Ammon's horn (tissue), 1 donor: ENCODE measurements at places on chromosomes 11 and 22.

GRCh38 chr11:19460718-19461405 lies 220.1 kb upstream of the E2F8 start:
- peak; percentile 53 for DNase-seq

DNA sequence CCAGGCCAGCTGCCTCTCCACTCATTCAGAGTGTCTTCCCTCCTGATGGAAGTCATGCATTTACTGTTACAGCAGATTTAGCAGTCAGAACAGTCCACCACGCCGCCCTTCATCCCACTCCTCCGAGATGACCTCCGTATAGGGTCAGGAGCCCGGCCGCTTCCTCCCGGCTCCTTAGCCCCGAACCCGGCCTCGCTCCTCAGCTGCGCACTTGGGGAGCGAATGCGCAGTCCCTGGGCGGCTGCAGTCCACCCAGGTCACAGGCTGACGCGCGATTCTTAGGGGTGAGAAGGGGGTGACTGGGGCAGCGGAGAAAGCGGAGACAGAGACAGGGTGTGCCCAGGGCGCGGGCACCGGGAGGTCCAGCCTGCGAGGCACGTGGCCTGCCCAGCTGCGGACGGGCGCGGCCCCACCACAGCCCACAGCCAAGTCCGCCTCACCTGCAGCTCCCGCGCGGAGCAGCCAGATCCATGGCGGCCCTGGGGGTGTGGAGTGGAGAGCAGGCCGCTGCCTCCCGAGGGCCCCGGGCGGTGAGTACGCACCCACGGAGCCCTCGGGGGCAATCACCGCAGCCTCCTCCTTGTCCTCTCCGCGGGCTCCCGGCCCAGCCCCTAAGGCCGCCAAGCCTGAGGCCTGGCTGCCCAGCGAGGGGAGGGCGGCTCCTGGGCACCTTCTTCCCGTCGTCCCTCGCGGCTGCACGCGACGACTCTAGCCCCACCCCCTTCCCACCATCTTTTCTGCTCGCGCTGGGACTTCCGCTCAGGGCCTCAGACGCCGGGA lies 286.6 kb downstream of the BRD1 start:
- DNase-seq: no peak

DNA sequence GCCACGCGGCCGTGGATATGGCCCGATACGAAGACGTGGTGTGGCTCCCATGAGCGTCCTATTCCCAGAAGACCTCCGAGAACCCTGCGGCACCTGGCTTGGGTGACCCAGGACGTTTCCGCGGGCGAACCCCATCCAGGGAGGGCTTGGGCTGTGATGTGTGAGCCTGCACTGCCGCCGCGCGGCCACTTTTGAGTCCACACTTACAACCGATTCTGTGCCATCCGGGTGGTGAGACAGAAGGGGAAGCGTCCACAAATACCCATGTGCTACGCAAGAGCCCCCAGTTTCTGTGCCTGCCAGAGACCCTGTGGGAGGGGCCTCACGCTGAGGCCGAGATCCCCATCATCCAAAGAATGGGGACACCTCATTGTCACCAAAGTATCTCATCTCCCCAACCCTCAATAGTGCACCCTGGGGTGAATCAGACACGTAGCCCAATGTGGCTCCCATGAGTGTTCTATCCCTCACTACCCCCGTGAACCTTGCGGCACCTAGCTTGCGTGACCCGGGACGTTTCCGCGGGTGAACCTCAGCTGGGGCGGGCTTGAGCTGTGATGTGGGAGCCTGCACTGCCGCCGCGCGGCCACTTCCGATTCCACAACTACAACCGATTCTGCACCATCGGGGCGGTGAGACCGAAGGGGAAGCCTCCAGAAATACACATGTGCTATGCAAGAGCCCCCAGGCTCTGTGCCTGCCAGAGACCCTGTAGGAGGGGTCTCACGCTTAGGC lies 4.6 kb upstream of the H19 start:
- DNase-seq: no peak

- no peak for DNase-seq
Measured at GRCh38 chr11:20444535-20444934, 57.0 kb downstream of the PRMT3 start.

GRCh38 chr11:2742201-2742600 lies 42.4 kb upstream of the KCNQ1OT1 start:
- no peak for DNase-seq

- DNase-seq: no peak
Measured at GRCh38 chr11:36407356-36407755, 102.7 kb downstream of the TRAF6 start.

- no peak for DNase-seq
Measured at GRCh38 chr11:127670374-127671119, 670.0 kb upstream of the KIRREL3 start.

GRCh38 chr11:107860688-107861087 lies 2.1 kb upstream of the SLC35F2 start:
- no peak for DNase-seq

GRCh38 chr11:108556019-108556418 lies 37.5 kb downstream of the EXPH5 start:
- no peak for DNase-seq

DNA sequence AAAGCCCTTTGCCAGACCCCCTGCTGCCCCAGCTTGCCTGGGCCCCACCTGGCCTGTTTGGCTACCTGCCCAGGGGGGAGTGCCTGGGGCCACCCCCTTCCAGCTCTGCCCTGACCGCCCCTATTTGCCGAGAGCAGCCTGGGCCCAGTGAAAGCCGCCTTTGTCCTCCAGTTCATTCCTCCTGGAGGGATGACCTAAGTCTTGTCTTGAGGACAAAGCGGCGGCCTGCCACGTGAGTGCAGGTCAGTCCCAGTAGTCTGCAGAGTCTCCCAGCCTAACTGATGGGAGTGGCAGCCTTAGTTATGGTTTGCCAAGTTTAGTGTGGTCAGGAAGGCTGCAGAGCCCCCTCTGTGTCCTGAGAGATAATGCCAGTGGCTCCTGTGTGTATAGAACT lies 115.9 kb upstream of the CRYBB3 start:
- DNase-seq: peak; percentile 56

GRCh38 chr11:130269326-130269943 lies 45.3 kb downstream of the ZBTB44 start:
- no peak for DNase-seq

GRCh38 chr11:130908770-130909625 lies 7.3 kb downstream of the SNX19 start:
- no peak for DNase-seq

GRCh38 chr11:13221722-13222121 lies 55.9 kb upstream of the BMAL1 start:
- no peak for DNase-seq

DNA sequence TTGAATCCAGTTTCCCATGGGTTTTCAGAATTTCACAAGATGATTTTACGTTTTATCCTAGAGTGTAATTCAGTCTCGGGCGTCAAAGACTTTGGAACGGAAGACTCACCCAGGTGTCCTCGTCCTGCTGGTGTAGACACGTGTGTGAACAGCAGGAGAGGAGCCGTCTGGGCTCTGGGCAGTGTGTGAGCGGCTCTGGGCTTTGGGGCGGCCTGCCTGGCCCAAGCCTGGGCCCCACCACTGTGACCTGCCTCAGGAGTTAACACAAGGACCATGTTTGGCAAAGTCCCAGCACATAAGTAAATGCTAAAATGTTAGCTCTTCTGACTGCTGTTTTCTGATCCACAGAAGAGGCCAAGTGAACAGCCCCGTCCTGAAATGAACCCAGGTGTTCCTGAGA lies 1093.3 kb downstream of the BRD1 start:
- no peak for DNase-seq

- no peak for DNase-seq
Measured at GRCh38 chr11:41309716-41310115, 149.7 kb downstream of the LRRC4C start.

GRCh38 chr11:134838708-134839107 lies 426.7 kb upstream of the B3GAT1 start:
- no peak for DNase-seq

- DNase-seq: no peak
Measured at GRCh38 chr11:96235751-96236150, 107.2 kb downstream of the MAML2 start.

DNA sequence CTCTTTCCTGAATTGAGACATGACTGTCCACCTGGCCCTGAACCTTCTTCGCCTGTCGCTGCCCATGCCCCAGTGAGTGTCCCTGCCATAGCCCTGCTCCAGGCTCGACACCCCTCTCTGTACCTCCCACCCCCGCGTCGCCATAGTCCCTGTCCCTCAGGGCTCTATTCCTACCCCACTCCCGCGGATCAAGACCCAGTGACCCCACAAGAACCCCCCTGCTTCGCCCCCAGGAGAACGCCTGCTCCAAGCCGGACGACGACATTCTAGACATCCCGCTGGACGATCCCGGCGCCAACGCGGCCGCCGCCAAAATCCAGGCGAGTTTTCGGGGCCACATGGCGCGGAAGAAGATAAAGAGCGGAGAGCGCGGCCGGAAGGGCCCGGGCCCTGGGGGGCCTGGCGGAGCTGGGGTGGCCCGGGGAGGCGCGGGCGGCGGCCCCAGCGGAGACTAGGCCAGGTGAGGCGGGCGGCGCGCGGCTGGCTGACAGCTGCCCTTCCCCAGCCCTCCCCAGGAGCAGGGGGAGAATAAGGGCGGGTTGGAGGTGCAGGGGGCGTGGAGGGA lies 5.6 kb downstream of the NRGN start:
- DNase-seq: no peak

DNA sequence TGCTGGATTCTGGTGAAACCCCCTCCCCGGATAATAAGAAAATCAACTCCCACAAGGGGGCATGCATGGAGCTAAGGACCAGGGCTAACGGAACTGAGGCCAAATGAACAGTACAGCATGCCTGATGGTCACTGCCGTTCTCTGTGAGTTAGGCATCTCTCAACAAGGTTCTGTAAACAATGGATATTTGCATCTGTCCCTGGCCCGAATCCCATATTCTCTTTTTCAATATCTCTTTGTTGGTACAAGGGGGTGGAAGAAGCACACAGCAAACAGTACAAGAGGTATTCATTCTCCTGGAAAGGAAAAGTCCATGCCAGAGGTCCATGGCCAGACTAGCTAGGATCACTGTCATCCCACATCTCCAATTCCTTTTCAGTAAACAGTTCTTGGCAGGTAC lies 32.2 kb upstream of the APOA1 start:
- DNase-seq: peak; percentile 83
